HAP-1 (cell line): ENCODE measurements at places on chromosomes 1 and 21.

- no peak for DNase-seq
Measured at GRCh38 chr1:201089596-201089995, 22.6 kb downstream of the CACNA1S start.

- DNase-seq, result no peak
Measured at GRCh38 chr1:100087396-100087795, 45.3 kb downstream of the SASS6 start.

DNA sequence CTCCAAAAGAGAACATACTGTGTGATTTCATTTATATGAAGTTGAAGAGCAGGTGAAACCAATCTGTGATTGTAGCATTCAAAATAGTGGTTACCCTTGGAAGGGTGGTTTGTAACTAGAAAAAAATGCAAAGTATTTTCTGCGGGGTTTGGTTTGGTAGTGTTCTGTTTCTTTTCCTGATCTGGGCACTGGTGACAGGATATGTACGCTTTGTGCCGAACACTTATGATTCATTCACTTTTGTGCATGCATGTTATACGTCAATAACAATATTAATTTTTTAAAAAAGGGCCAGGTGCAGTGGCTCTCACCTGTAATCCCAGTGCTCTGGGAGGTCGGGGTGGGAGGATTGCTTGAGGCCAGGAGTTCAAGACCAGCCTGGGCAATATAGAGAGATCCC lies 63.8 kb downstream of the CD34 start:
- DNase-seq, result no peak

DNA sequence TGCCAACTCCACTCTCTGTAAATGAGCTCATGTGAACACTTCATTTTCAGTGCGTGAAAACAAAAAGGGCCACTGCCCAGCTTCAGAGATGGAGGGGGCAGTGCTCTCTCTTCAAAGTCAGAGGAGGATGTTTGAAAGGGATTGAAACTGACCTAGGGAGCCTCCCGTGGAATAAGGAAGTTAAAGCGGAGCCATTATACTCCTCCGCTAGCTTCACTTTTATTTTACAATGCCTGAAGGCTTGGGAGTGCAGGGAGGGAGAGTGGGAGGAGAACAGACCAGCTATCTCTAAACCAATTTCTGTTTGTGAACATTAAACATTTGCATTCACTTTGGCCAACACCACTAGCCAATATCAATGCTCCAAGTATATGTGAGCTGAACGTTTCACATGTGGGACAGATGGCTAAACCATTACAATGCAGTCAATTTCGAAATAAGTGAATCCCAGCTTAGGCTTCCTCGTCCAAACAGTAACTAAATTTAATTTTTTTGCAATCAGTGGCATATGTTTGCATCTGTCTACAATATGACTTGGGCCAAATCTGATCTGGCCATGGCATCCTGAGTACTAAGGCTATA lies 126.9 kb downstream of the ESRRG start:
- peak; percentile 17 for DNase-seq

DNA sequence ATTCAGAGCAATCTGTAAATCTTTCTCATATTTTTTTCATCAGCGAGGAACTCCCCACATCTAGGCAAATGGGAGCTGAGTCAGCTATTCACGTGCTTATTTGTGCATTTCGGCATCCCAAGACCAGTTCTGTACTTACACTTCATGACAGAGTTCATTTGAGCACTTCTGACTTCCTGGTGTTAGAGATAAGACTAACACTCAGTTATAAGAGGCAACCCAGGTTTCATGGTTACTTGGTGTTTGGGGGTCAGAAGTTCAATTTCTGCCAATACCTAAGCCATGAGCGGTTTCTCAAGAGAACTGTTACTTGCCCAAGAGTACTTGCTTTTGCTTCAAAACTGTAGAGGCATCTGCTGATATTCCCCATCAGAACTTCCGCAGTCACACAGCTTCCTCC lies 24.1 kb upstream of the DESI2 start:
- no peak for DNase-seq

DNA sequence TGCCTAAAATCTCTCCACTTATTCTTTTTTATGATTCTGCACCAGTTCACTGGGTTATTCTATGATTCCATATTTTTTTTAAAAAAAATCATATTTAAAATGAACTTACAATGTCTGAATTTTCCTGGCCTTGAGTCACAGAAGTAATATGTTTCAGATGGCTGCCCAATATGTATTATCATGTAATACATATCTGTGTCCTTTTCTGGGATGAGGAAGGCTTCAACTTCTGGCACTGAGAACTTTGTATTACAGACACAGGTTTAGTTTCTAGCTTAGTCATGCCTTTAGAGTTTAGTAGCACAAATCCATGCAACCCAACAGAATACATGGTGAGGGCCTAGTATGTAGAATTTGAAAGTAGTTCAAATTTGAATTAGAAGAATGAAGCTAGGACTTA lies 7.8 kb upstream of the HSD17B7 start:
- no peak for DNase-seq

DNA sequence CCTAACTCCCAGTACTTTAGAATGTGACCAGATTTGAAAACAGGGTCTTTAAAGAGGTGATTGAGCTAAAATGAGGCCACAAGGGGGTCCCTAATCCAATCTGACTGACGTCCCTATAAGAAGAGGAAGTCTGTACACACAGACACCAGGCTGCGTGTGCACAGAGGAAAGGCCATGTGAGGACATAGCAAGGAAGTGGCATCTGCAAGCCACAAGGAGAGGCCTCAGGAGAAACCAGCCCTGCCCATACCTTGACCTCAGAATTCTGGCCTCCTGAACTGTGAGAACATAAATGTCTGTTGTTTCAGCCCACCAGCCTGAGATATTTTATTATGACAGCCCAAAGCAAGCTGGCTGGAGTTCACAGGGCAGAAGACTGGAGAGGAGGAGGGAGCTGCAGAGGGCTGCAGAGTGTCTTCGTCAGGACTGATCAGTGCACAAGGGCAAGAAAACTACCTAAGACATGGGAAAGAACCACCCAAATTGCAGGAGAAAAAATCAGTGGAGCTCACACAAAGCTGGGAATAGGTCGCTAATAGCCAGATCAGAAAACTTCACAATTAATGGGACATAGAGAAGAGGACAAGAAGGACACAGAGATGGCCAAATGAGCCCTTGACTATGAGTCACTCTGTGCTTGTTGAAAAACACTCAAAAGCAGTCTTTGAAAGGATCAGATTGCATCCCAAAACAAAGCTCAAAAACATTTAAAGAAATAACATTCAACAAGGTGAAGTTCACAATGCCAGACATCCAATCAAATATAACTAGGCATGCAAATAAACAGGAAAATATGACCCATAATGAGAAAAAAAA lies 14.1 kb upstream of the WNT9A start:
- no peak for DNase-seq

GRCh38 chr1:51555866-51556619 lies 37.0 kb upstream of the EPS15 start:
- no peak for DNase-seq

GRCh38 chr1:82464362-82465001 lies 663.7 kb downstream of the ADGRL2 start:
- DNase-seq, result peak; percentile 89

DNA sequence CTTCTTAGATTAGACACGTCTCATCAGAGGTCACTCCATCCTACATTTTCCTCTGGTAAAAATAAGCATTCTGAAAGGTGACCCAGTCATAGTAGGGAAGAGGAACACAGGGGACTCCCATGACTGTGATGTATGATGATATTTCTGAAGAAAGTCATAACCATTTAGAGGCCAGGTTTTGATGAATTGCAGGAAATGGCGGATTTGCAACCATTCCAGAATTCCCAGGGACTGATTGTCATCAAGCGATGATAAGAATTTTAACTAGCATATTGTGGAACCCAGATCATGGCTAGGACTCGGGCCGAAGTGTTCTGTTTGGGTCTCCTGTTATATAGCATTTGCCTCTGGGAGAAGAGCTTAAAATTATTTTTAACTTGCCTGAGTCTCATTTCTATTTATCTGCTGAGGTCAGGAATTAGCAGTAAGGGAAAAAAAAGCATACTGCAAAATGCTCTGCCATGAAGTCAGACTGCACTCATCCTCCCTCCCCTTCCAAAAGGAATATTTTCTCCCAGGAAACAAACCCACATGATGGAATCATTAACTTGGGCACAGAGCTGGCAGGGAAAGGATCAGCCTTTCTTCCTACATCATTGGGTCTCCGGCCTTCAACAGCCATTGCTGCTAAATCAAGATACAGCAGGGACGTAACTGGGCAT lies 286.7 kb downstream of the HLX start:
- DNase-seq, result no peak

DNA sequence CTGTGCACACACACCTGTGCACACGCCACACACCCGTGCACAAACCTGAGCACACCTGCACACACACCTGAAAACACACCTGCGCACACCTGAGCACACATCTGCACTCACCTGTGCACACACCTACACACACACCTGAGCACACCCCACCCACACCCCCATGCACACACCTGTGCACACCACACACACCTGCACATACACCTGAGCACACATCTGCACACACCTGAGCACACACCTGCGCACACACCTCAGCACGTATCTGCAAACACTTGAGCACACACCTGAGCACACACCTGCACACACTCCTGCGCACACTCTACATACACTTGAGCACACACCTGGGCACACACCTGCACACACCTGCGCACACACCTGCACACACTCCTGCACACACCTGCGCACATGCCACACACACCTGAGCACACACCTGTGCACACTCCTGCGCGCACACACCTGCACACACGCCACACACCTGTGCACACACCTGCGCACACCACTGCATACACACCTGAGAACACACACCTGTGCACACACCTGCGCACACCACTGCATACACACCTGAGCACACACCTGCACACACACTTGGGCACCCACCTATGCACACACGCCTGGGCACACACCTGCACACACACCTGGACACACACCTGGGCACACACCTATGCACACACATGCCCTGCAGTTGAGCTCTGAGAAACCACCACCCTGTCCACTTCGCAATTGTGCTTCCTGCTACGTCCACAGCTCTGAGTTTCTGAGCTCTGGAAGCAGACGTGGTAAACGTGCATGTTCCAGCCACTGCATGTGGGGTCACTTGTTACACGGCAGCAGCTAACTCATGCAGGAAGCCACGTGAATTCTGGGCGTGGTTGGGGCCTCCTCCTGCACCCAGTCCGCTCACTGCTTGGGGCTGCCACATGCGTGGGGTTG lies 8.0 kb upstream of the C1orf159 start:
- peak; percentile 43 for DNase-seq

DNA sequence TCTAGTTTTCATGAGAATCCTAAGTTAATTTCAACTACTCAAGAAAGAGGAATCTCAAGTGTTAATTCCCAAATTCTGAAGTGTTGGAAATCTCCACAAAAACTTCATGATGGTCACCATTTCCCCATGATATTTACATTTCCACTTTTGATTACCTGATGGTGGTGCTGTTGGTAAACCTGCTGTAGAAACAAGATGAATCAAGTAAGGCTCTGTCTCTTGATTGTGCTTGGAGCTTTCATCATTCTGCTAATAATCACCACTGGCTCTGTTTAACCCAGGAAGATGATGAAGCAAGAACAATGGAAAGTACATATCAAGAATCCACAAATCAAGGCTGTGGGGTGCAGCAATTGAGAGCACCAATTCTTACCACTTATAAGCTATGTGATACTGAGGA lies 77.8 kb downstream of the C4BPA start:
- DNase-seq, result no peak

DNA sequence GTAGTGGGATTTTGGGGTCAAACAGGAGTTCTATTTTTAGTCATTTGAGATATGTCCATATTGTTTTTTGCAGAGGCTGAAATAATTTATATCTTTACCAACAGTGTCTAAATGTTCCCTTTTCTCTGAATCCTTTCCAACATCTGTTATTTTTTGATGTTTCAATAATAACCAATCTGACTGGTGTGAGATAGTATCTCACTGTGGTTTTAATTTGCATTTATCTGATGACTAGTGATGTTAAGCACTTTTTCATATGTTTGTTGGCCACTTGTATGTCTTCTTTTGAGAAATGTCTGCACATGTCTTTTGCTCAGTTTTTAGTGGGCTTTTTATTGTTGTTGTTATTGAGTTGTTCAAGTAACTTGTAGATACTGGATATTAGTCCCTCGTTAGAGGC lies 1325.0 kb downstream of the BRINP3 start:
- no peak for DNase-seq

DNA sequence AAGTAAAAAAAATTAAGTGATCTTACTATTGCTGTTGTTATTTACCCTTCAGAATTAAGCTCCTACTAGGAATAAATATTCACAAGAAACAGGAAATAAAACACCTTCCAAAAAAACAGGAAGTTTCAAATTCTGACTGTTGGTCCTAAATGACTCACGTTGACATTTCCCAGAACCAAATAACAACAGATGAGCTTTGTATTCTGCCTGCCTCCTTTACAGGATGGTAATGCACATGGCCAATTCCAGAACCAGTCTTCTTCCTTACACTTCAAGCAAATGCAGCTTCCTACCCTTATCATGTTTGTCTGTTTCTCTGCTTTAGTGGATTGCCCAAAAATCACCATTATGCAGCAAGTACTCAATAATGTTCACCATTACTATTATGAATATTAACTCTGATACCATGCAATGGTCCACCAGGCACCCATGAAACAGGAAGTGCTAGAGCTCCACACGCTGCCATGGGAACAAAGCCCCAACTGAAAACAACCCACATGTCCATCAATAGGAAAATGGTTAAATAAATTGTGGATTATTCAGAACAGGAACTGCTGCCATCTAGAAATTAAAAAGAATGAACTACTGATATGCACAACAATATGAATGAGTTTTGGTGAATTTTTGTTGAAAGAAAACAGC lies 8.9 kb downstream of the CASP9 start:
- no peak for DNase-seq

GRCh38 chr1:170567214-170567613 lies 35.2 kb downstream of the GORAB start:
- no peak for DNase-seq

GRCh38 chr1:207995576-207995975 lies 84.7 kb upstream of the CD34 start:
- DNase-seq, result no peak

DNA sequence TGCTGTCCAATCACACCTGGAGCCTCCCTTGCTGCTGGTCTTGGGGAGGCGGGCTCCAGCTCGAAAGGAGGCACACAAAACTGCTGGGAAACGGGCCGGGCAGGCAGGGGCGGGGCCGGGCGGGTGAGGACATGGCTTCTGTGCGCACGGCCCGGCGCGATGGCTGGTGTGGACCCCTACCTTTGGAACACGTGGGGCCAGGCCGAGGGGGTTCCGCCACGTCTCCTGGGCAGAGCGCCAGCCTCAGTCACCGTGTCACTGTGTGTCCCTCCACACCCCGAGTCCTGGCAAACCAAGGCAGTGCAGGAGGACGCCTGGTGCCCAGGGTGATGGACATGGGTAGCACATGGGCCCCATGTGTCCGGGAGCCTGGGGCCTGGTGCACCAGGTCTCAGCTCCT lies 42.0 kb upstream of the ADARB1 start:
- DNase-seq, result no peak

DNA sequence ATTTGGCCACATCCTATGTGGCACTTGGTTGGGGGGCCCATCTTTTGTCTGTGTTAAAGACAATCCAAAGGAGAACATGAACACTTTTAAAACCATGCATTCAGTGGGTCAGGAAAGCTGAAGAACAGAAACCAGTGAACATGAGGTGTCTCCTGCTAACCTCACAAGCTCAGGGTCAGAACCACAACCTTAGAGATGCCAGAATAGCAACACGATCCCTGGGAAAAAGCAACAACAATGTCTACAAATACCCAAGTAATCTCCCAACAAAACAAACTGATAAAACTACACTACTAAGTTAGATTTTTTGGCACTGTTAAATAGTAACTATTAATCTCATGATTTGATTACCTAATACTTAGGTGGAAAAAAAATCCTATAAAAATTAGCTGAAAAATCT lies 34.1 kb upstream of the GNG4 start:
- DNase-seq, result no peak

GRCh38 chr1:239952348-239953308 lies 139.1 kb upstream of the FMN2 start:
- DNase-seq, result peak; percentile 65
